ENCODE measurements at places on chromosomes 3 and 15.
A peak's percentile ranks its signal among the peaks of the same experiment; 100 is the strongest.

DNA sequence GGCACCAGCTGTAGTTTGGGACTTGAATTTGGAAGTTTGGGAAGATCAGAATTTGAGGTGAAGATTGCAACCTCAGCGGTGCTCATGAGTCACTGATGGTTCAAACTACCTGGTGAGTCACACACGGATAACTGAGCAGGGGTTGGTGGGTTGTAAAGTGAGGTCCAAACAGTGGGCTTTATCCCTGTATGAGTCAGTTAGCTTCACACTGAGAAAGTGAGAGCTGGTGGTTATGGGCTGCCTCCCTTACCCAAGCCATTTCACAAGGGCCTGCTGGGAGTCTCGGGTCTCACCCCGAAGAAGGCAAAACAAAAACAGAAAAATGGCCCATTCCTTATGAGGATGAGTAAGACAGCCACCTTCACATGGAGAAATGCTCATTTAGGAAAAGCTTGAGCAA, 77.0 kb downstream of the ITGA11 start:
- no peak for DNase-seq

GRCh38 chr15:76426941-76427340, 90.4 kb downstream of the ISL2 start:
- no peak for DNase-seq

DNA sequence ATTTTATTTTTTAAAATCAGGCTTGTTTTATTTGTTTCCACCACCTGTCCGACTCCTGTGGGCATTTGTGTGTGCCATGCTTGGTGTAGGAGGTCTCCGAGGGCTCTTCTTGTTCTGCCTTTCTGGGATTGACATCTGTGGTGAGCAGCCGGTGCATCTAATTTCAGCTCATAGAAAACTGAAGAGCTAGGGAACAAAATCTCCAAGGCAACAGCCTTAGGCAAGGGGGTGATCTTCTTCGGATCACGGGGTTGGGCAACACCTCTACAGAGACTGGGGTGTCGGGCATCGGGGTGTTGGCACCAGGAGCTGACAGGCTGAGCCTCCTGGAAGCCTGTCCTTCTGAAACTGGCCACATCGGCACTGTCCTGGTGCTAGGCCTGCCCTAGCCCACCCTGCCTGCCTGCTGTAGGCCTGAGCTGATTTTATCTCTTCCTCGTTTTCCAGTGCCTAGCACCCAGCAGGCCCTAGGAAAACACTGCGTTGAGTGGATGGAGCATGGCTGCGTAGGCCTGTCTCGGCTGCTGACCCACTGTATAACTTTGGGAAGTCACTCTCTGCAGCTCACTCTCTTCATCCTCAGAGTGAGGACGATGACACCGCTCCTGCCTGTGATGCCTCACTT, 10.3 kb downstream of the CHCHD6 start:
- no peak for DNase-seq

GRCh38 chr3:12662593-12663400, 1.1 kb downstream of the RAF1 start:
- DNase-seq = peak; percentile 8

DNA sequence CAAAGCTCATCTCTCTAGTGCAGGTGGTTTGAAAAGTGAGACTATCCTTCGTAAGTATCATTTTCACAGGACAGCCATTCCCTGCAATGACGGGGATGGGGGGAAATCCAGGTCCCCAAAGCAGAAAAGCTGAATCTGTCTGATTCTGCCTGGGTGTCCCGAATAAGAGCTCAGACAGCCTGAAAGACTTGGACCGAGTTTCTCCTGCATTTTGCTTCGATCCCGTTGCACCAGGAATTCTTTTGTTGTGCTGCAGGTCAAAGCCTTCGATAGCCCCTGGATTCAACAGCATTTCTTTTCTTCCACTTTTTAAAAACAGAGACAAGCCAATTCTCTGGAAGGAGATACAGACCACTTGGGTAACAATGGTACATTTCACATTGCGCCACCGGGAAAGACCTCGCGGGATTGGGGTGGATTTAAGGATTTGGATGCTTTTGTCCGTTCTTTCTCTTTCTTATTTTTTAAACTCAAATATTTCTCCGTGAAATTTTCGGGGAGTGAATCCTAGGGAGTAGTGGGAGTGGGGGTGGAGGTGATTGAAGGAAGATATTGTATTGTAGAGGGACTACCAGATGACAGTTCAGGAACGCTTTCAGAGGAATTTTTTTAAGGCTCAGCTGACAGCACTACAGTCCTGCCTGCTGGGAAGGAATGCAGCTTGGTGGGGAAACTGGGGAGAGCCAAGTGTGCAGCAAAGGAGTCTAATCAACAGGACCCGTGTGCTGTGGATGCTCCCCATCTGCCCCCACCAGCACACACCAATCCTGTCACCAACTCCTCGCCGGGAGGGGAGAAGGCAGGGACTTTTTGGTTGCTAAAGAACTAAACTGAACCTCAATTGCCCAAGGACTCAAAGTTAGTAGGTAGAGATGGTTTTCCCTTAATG, 2.6 kb downstream of the SLITRK3 start:
- DNase-seq = no peak

- DNase-seq = no peak
Measured at GRCh38 chr15:43215961-43216360, 4.9 kb downstream of the EPB42 start.

DNA sequence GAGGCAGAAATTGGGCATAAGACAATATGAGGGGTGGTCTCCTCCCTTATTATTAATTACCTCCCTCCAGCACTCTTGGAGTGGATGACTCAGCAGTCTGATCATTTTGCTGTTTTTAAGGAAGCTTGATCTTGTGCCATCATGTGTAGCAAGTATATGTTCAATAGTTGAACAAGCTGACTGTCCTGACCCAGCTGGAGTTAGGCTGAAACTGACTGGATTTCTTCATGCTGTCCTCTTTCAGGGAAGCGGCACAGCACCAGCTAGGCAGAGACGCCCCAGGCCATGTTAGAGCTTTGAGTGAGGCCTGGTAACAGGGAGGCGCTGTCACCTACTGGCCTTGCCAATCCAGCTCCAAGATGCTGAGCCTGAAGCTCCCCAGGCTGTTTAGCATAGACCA, 54.4 kb upstream of the KIF23 start:
- DNase-seq = no peak

DNA sequence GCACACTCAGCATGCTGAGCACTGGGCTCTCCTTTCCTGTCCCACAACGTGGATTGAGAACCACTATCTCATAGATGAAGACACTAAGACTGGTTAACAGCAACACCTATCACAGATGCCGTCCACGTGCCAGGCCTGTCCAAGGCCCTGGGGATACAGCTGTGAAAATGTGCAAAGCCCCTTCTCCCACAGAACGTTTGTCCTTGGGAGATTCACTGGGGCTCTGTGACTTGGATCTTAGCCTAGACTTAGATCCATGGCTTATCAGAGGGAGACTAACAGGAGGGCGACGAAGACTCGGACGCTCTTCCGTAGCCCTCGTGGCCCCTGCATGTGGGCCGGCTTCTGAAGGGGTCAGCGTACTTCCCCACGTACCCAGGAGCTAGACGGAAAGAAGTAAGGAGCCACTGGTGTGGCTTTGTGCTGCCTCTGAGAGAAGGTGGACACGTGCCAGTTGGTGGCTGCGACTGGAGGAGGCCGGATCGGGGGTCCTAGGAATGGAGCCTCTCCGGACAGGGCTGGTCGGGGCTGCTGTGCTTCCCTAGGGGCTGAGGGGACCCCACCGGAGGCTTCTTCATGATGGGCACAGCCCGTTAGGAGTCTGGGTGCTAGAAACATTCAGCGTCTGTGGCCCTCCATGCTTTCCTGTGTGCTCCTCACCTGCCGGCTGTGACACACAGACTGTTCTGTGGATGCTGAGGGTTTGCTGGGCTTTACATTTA, 964 bp downstream of the NRROS start:
- no peak for DNase-seq

- DNase-seq = no peak
Measured at GRCh38 chr15:99721104-99721778, 12.0 kb downstream of the LYSMD4 start.

- DNase-seq = no peak
Measured at GRCh38 chr3:44334326-44334725, 4.2 kb upstream of the TCAIM start.

Data from stimulated activated CD4-positive, alpha-beta T cell treated with anti-CD3 and anti-CD28 coated beads, Interleukin-12 subunit alpha, Interleukin-12 subunit beta, amount 100 ng/mL, for 4 hours (primary cell).